ENCODE measurements at places on chromosomes 12 and 14. TPM values are rescaled to one million over a fixed set of nuclear protein-coding genes. Genes with fewer than 3 reads are reported as not detected.

DNA sequence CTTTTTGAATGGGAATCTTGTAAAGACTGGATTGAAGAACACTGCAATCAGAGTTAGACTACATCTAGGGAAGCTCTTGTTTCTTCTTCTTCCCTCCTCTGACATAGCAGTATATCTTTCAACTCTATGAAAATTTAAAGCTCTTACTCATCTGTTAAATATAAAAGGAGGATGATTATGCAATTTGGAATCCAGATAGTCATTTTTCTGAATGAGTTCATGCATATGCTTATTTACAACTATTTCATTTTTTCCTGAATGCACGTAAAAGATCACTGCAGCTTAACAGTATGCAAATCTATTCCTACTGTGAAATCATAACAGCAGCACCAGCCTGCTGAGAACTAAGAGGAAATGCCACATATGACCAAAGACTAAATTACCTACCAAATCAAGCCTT, 133.5 kb upstream of the TMCC3 start:
- no peak for DNase-seq

DNA sequence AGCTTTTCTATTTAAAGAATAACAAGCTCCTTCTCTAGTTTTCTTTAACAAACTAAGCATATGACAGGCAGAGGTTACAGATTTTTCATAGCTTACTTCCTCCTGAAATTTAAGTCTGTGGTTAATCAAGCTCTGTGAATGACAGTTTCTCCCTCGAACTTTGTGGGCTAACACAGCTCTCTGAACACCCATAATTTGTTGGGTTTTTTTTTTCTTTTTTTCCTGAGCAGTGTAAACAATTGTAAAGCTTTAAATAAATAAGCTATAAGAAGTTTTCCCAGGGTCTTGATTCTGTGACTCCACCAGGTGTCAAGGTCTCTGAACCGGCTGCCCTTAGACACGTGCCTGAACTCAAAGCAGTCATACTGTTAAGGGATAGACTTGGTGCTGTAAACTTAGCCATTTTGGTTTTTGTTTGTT, 128.1 kb upstream of the AMIGO2 start:
- DNase-seq = no peak

DNA sequence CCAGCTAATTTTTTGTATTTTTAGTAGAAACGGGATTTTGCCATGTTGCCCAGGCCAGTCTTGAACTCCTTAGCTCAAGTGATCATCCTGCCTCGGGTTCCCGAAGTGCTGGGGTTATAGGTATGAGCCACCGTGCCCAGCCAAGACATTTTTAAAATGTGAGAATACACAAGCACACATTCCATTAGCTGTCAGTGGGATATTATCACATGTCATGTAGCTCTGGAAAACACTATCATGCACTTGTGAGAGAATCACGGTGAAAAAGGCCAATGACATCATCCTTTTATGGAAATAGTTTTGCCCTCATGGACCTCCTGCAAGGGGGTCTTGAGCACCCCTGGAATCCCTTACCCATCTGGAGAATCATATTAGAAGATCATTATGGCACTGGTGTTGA, 28.3 kb downstream of the ERC1 start:
- no peak for DNase-seq

DNA sequence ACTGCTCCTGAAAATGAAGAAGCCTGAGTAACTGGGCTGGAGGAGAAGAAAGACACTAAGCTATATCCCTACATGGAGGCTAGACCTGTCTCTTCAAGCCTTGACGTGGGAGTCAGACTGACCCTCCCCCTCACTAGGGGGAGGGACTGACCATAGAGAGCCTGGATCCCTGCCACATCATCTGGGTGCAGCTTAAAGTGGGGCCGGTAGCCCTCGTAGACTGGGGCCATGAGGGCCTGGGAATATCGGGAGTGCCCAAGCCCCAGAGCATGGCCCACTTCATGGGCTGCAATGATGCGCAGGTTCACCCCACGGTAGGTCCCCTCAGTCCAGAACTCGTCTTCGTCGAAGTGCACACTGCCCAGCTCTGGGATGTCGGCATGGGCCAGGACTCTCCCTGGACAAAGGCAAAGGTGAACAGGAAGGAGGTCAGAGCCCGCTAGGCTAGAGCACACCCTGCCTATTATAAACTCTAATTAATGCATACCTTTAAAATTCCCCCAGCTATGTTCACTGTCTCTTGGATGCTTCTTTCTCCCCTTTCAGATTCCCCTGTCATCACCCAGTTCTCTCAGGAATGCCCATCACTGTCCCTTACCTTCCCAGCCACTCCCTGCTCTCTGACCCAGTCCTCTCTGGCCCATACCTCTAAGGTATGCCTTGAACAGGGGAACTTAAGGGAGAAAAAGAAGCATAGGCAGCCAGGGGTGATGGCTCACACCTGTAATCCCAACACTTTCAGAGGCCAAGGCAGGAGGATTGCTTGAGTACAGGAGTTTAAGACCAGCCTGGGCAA, 3.2 kb downstream of the MMP19 start:
- no peak for DNase-seq

DNA sequence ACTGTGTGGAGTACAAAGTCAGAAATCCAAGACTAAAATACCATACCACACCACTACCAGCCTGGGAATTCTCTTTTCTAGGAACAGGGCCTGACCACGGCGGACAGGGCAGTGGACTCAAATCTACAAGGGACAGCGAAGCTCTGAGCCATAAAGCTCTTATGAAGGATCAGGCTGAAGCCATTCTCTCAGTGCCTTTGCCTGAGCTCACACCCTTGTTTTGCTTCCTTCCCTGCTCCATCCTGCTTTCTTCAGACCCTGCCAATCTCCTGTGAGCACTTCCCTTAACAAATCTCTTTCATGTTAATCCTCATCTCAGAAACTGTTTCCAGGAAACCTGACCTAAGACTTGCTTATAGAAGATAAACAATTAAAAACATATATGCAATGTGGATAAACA, 398.5 kb downstream of the MDGA2 start:
- no peak for DNase-seq

DNA sequence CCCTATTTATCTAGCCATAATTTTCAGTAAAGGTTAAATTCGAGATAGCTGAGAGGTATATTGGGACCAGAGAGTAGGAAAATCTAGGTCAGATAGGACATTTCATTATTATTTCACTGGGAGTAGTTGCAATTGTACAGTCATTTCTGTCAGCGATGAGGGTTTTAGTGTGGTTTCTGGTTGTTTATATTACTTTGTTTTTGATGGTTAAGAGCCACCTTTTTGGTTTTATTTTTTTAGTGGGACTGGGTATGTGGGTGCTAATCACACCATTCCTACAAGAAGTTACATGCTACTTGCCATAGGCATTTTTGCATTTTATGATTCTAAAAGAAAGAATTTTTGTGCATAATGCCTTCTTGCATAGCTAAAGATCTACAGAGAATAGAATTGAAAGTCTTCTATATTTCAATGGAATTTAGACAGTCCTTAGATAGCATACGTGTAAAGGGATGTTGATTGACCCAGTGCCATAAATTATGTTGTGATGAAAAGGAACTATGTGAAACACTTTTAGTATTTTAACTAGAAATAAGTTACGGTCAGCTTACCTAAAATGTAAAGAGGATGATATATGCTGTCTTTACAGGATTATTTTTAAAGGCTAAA, 85.2 kb downstream of the KTN1 start:
- DNase-seq = no peak

GRCh38 chr12:95474660-95474958, 657 bp downstream of the METAP2 start:
- DNase-seq = no peak

DNA sequence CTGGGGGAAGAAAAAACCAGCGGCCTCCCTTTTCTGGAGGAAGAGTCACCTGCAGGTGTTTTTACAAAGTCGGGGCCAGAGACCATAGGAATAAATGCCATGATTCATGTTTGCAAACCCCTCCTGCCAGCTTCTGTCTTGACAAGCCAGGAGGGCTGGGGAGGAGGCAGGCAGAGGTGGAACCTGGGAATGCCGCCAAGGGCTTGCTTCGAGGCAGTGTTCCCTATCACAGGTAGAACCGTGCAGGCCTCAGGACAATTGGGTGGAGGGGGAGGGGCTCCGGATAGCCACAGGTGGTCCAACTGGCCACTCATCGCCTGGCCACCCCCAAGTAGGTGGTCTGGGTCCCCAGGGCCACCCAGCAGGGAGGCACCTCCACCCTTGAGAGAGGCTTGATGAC, 14.2 kb upstream of the DLK1 start:
- no peak for DNase-seq

DNA sequence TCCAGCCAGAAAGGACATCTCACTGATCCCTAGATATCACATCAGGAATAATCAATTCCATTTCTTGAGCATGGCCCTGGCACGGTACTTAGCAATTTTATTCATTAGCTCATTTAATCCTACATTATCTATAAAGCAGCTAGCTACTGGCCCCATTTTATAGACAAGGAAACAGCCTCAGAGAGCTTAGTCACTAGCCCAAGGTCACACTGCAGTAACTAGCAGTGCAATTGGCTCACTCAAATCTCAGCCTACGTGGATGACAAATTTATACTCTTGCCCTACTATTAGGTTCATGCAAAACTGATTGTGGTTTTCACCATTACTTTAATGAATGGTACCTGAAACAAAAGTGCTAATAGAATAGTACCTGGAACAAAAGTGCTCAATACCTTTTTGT, 41.7 kb downstream of the NUAK1 start:
- DNase-seq = no peak

- DNase-seq = no peak
Measured at GRCh38 chr12:19450362-19450761, 11.1 kb downstream of the AEBP2 start.

DNA sequence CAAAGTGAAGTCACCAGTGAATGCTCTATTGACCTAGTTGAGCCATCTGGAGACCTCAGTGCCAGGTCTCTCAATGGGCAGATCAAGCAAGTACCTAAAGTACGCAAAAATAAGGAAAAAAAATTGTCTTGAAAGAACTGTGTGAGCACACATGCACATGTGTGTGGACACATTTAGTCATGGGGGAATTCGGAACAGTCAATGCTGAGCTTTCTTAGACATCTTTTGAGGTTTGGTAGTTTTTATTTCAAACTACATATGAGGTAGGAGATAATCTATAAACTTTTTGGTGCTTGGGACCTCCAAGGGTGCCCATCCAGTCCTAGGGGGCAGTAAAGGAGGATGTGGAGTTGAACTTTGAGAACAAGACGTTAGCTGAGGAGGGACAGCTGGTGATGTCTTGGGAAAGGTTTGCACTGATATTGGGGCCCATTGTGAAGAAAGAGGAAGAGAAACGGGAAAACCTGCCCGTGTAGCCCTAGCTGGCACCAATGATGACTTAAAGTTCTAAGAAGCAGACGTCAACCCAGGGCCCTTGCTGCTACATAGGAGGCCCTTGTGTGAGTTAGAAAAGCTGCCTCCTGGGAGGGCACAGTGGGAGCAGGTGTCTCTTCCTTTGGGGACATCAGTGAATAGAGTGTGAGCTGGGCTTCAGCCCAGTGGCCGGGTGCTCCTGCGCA, 124.4 kb downstream of the NT5DC3 start:
- no peak for DNase-seq

- no peak for DNase-seq
Measured at GRCh38 chr14:92645841-92646478, 102.5 kb downstream of the LGMN start.

DNA sequence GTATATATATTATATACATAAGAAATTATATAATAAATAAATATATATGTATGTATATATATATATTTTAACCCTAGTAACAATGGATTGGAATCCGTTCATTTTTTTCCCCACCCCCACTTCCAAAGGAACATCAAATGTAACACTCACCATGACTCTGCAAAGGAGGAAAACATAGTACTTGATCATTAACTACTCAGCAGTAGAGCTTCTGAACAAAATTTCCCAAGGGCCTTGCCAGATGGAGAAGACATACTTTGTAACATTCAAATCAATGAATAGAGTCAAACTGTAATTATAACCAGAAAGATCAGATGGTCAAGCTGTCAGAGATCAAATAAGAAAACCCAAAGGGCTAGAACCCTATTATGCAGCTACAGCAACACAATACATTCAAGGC, 126.0 kb upstream of the CNTN1 start:
- no peak for DNase-seq

DNA sequence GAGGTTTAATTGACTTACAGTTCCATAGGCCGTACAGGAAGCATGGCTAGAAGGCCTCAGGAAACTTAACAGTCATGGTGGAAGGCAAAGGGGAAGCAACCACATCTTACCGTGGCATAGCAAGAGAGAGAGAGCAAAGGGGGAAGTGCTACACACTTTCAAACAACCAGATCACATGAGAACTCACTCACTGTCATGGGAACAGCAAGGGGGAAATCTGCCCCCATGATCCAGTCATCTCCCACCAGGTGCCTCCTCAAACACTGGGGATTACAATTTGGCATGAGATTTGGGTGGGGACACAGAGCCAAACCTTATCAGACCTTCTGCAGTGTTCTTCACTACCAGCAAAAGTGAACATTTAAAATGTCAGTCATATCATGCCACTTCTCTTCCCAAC, 58.9 kb downstream of the USP15 start:
- no peak for DNase-seq

- no peak for DNase-seq
Measured at GRCh38 chr14:65745396-65746190, 333.1 kb downstream of the FUT8 start.

- peak; percentile 2 for DNase-seq
Measured at GRCh38 chr12:121334513-121335343, 17.5 kb downstream of the ANAPC5 start.

GRCh38 chr12:52774629-52775250, 2.4 kb downstream of the KRT76 start:
- no peak for DNase-seq

B3GNT4 gene
- total RNA-seq = 7.2 TPM

WSCD2 gene
- total RNA-seq = 3.3 TPM

NKX2-8 gene
- not detected for total RNA-seq

GPRC5D gene
- not detected for total RNA-seq

ACSM4 gene
- not detected for total RNA-seq

KRT71 gene
- not detected for total RNA-seq

VASH1 gene
- 90.8 TPM for total RNA-seq
